ENCODE measurements at places on chromosomes 2 and 18. TPM values are rescaled to one million over a fixed set of nuclear protein-coding genes. Genes with fewer than 3 reads are reported as not detected.

ALMS1 gene
- total RNA-seq = 14.8 TPM

TEKT4 gene
- not detected for total RNA-seq

CKAP2L gene
- total RNA-seq = 0.57 TPM

CTAGE1 gene
- total RNA-seq = not detected

ALPP gene
- total RNA-seq = not detected

FHOD3 gene
- not detected for total RNA-seq

MYO1B gene
- 1.00 TPM for total RNA-seq

FEV gene
- total RNA-seq = not detected

KIF5C gene
- 6.4 TPM for total RNA-seq

CXCR1 gene
- not detected for total RNA-seq

LYPD6 gene
- total RNA-seq = not detected

GNLY gene
- 90.8 TPM for total RNA-seq

ANKRD30BL gene
- not detected for total RNA-seq

ST8SIA5 gene
- not detected for total RNA-seq

SERPINB11 gene
- total RNA-seq = not detected

UGT1A4 gene
- not detected for total RNA-seq

HOXD13 gene
- not detected for total RNA-seq

KCNIP3 gene
- not detected for total RNA-seq

BCL11A gene
- 2.6 TPM for total RNA-seq

UGT1A8 gene
- not detected for total RNA-seq

RND3 gene
- total RNA-seq = not detected

NR4A2 gene
- 777 TPM for total RNA-seq

ANKRD29 gene
- total RNA-seq = not detected

RFX8 gene
- not detected for total RNA-seq

CFLAR gene
- 156 TPM for total RNA-seq

GRP gene
- total RNA-seq = not detected

MOB1A gene
- total RNA-seq = 181 TPM

TXNDC2 gene
- not detected for total RNA-seq

NEB gene
- total RNA-seq = 0.52 TPM

SLC9A4 gene
- not detected for total RNA-seq

PAX8 gene
- total RNA-seq = 0.08 TPM

SP5 gene
- not detected for total RNA-seq

PRSS56 gene
- total RNA-seq = not detected

ACTG2 gene
- not detected for total RNA-seq

AMER3 gene
- not detected for total RNA-seq

TUBB8B gene
- not detected for total RNA-seq

REG1B gene
- not detected for total RNA-seq

METAP1D gene
- total RNA-seq = 6.2 TPM

GAREM2 gene
- 4.8 TPM for total RNA-seq

VWC2L gene
- not detected for total RNA-seq

RAB12 gene
- 20.2 TPM for total RNA-seq

C2orf81 gene
- 1.8 TPM for total RNA-seq

ZNF513 gene
- total RNA-seq = 21.6 TPM

CD226 gene
- total RNA-seq = 20.1 TPM
